Renal cortex interstitium (tissue), 15 donors: ENCODE measurements at places on chromosomes 7 and 10. TPM values are rescaled to one million over a fixed set of nuclear protein-coding genes. Genes with fewer than 3 reads are reported as not detected.

DNA sequence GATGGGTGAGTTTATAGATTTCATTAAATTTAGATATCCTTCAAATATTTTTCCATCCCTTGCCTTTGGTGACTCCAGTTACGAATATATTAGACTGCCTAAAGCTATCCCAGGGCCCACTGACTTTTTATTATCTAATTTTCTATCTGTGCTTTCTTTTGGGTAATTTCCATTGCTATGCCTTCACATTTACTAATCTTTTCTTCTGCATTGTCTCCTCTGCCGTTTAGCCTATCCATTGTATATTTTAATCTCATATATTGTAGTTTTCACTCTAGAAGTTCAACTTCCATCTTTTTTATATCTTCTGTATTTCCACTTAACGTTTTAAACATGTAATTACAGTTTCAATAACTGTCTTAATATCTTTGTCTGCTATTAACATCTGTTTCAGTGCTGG, 78.6 kb upstream of the HDAC9 start:
- DNase-seq = no peak

Gene OR2A42
- 2.7 TPM for polyA plus RNA-seq

- peak; percentile 49 for DNase-seq
These were observed 367.7 kb upstream of the SEMA3D start for GRCh38 chr7:85554236-85555178.

DNA sequence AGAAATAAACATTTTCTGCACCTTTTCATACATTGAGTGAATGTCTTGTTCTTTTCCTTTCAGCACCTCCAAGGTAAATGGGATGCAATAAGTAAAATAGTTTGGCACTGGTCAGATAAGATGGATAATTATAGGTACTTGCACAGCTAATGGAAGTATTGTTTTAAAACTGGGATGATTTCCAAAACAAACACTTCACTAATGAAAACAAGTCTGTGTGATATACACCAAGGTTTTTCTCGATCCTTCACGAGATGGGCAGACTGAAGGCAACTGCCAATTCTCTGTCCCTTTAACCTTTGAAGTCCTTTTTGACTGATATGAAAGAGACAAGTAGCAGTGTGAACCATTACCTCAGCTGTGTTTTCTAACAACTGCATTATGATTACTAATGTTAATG, 423.8 kb downstream of the GFRA1 start:
- DNase-seq = no peak

DNA sequence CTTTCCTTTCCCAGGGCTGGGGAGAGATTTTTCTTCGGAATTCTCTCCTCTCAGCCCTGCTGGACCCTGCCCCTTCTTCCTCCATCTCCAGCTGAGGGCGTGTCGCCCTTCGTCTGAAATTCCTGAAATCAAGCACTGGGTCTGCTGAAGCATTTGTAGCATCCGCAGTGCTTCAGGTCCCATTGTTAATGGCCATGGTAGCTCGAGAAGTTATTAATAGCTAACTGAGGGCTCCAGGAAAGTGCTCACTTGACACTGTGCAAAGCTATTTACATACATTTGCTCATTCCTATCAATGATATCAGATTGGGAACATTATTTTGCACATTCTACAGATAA, 515 bp downstream of the FAM149B1 start:
- DNase-seq = no peak

DNA sequence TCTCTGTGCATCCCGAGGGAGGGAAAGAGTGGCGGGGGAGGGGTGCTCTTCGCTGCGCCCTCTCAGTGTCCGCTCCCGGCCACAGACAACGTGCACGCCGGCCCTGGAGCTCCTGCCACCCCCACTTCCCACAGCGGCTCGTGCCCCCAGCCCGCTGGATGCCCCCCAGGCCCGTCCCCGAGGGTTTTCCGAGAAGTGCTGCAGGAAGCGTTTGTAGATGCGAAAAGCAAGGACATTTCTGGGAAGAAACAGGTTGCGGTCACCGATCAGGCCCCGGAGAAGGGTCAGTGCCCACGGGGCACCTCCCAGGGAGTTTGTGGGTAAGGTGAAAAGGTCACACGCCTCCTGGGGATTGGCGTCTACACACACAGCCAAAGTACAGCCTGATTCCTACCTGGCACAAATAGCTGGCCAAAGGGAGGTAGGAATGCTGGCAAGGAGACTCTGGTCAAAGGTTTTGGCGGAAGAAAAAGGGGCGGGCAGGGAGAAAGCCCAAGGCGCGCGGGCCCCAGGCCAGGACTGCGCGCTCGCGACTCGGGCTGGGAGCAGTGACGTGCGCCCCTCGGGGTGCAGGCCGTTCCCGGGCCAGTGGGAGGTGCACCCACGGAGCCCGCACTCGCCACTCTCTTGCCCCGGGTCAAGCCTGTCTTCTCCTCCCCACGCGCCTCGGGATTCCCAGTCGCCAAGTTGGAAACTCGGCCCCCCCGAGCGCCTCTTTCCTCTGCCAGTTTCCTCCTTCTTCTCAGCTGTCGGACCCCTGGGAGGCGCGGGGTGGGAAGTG, 1.5 kb upstream of the NRP1 start:
- no peak for DNase-seq

Gene PHKG1
- polyA plus RNA-seq = 0.90 TPM

DNA sequence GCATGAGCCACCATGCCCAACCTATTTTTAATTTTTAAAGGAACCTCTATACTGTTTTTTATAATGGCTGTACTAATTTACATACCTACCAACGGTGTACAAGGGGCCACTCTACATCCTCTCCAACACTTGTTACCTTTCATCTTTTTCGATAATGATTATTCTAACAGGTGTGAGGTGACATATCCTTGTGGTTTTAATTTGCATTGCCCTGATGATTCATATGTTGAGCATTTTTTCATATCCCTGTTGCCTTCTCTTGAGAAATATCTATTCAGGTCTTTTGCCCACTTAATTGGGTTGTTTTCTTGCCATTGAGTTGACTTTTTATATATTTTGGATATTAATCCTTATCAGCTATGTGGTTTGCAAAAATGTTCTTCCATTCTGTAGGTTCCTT, 167.0 kb downstream of the CTTNBP2 start:
- DNase-seq = no peak

- DNase-seq = no peak
These were observed 663.6 kb downstream of the PARD3 start for GRCh38 chr10:34151481-34151880.

- no peak for DNase-seq
These were observed 55.1 kb downstream of the ANKMY2 start for GRCh38 chr7:16590424-16590823.

DNA sequence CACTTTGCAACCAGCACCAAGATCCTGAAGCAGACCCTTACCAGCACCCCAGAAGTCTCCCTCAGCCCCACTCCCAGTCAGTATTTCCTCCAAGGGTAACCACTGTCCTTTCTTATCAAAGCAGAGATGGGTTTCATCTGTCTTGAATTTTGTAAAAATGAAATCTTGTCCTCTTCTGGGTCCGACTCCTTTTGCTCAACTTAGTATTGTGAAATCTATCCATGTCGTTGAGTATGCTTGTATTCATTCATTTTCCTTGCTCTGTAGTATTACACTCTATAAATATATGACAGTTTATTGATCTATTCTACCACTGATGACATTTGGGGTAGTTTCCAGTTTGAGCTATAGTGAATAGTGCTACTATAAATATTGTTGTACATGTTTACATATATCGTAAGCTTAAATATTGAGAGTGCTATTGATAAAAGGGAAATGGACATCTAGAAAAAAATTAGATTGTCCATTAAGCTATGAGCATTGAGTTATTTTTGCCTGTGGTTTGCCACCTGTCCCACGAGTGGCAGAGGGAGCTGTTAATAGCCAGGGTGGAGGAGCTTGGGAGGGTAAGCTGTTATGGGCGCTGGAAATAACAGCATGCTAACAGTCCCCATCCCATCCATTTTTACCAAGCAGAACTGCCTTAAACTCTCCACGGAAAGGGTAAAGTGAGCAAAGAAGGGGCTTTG, 36.5 kb downstream of the AIFM2 start:
- DNase-seq = no peak

- no peak for DNase-seq
These were observed 47.9 kb downstream of the SEPTIN7 start for GRCh38 chr7:35848725-35849124.

DNA sequence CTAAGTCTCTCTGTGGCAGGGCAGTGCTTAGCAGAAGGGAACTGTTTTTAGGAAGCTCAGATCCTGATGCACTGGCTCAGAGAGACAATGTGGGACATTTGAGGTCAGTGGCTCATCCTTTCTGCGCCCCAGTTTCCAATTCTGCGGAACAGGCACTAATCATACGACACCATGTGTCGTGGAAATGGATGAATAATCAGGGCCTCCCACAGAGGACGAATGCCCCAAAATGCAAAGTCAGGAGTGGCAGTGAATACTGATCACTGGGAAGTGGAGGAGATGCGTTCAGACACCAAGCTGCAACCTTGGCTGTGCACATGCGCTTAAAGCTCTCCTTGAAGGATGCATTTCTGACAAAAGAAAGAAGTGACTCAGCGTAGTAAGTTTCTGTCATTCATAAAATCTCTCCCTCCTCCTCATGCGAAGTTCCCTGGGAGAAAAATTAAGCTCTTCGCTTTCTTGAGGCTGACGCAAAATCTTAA, 21.9 kb upstream of the ECHDC3 start:
- no peak for DNase-seq

DNA sequence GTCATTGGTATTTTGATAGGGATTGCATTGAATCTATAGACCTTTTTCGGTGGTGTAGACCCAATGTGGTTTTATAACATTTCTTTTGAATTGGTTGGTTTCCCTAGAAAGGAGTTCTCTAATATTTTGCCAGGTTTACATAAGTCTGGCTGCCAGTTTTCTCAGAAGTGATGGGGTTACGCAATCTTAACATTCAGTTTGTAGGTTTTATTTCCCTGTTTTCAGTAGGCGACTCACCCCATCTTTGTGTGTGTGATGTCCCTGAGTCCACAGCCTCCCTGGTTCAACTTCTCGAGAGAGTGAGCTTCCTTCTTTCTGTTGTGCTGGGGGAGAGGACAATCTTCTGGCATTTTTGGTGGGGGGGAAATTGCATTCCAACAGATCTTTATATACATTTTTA, 9.6 kb upstream of the KIF5B start:
- DNase-seq = no peak

GRCh38 chr7:51312951-51313737, 3.5 kb downstream of the COBL start:
- no peak for DNase-seq

GRCh38 chr10:124943301-124944092, 1.6 kb downstream of the ZRANB1 start:
- DNase-seq = no peak

Gene WNT8B
- 0.97 TPM for polyA plus RNA-seq
